ENCODE measurements at places on chromosomes 5 and 9.

GRCh38 chr5:23996525-23996924, 489.1 kb downstream of the PRDM9 start:
- no peak for DNase-seq
- H3K36me3 ChIP-seq, result no peaks in the 10 kb centered on the region
- H3K4me3 ChIP-seq, result no peak overlapping the region
- H3K27me3 ChIP-seq, result no peaks in the 10 kb centered on the region
- H3K4me1 ChIP-seq, result no peaks in the 10 kb centered on the region
- no peak overlapping the region for H3K27ac ChIP-seq

- no peaks in the 10 kb centered on the region for H3K36me3 ChIP-seq
- no peaks in the 10 kb centered on the region for H3K4me1 ChIP-seq
- H3K4me3 ChIP-seq, result no peak overlapping the region
- DNase-seq, result no peak
These were observed 72.4 kb downstream of the HABP4 start for GRCh38 chr9:96522366-96522765.

GRCh38 chr9:72600671-72601070, 79.3 kb downstream of the TMC1 start:
- no peak overlapping the region for H3K4me3 ChIP-seq
- H3K27ac ChIP-seq, result no peak overlapping the region
- DNase-seq, result no peak

- H3K36me3 ChIP-seq, result no peaks in the 10 kb centered on the region
- DNase-seq, result no peak
- H3K4me1 ChIP-seq, result peaks cover 8% of the 10 kb centered on the region
- H3K4me3 ChIP-seq, result no peak overlapping the region
- no peaks in the 10 kb centered on the region for H3K27me3 ChIP-seq
These were observed 5.0 kb upstream of the C5orf24 start for GRCh38 chr5:134840811-134841210.

- DNase-seq, result no peak
- H3K4me1 ChIP-seq, result peaks cover 8% of the 10 kb centered on the region
- H3K27me3 ChIP-seq, result no peaks in the 10 kb centered on the region
- no peak overlapping the region for H3K4me3 ChIP-seq
- H3K36me3 ChIP-seq, result no peaks in the 10 kb centered on the region
These were observed 27.6 kb downstream of the IL7R start for GRCh38 chr5:35884191-35884769.

DNA sequence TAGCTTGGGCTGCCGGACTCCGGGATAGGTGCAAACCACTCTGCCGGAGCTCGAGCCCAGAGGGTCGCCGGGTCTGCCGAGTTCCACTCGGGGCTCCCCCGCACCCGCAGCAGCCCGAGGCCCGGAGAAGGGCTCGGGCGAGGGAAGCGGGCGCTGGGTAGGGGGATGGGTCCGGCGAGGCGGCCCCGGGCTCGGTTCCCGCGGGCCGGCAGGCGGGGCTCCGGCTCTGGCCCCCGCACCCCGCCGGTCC, 507 bp downstream of the RICTOR start:
- H3K27me3 ChIP-seq, result no peaks in the 10 kb centered on the region
- H3K36me3 ChIP-seq, result peaks cover 3% of the 10 kb centered on the region
- peak; percentile 92 for DNase-seq
- peak overlapping the region; percentile 100 for H3K27ac ChIP-seq
- H3K4me3 ChIP-seq, result peak overlapping the region; percentile 66

- H3K4me1 ChIP-seq, result no peaks in the 10 kb centered on the region
- no peak overlapping the region for H3K27ac ChIP-seq
- no peak for DNase-seq
- H3K36me3 ChIP-seq, result no peaks in the 10 kb centered on the region
- H3K4me3 ChIP-seq, result no peak overlapping the region
- H3K27me3 ChIP-seq, result peaks cover 36% of the 10 kb centered on the region
These were observed 18.6 kb upstream of the FIBCD1 start for GRCh38 chr9:130957451-130958203.

DNA sequence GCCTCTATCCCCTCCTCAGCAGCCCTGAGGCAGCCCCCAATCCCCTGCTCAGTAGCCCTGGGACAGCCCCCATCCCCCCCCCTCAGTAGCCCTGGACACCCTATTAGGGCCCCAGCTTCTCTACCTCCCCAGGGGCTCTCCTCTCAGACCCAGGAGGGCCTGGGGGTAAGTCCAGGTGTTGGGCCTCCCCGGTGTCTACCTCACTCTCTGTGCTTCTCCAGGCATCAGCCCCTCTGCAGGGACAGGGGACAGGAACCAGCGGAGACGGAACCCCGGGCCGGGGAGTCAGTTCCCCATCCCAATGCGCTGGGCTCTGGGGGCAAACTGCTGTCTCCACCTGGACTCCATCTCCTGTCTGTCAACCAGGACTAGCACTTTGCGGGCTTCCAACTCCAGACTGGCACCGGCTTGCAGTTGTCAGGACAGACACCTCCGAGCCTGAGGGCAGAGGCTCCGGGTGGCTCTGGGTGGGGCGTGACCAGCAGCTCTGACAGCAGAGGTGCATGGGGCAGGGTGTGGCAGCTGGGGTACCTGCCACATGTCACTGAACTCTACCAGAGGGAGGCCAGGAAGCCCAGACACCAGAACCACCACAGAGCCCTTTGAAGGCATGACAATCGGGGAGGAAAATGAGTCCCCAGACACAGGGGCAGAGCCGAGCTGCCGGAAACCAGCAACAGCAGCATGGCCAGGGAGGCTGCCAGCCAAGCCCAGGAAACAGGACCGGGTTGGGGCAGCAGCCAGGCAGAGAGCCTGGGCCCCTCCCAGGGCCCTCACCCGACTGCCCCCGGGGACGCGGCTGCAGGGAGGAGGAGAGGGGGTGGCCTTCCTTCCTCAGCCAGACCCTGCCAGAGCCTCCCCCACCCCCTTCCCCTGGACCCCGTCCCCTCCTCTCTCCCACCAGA, 17.7 kb upstream of the UBAC1 start:
- DNase-seq, result no peak
- H3K27me3 ChIP-seq, result no peaks in the 10 kb centered on the region
- no peak overlapping the region for H3K27ac ChIP-seq
